NCI-H1436 treated with DMSO at 0.1 percent for 48 hours (cell line): ENCODE measurements at places on chromosomes 16 and 17.

- DNase-seq = no peak
Observed at GRCh38 chr16:17354141-17354601, 116.6 kb downstream of the XYLT1 start.

DNA sequence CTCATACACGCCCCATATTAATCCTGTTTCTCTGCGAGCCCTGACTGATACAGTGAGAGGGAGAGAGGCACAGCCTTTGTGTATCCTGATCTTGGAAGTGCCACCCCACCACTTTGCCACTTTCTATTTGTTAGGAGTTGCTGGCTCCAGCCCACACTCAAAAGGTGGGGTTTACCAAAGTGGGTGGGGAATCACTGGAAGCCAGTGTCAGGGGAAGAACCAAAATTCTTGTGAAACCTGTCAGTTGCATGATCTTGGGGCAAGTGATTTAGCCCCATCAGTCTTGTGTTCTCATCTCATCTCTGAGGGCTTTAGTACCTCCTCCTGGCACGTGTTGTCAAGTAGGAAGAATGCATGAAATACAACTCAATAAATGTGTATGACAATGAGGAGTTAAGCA lies 119.5 kb downstream of the SOX9 start:
- DNase-seq = no peak

GRCh38 chr17:47996201-47996600 lies 25.3 kb downstream of the CDK5RAP3 start:
- no peak for DNase-seq

DNA sequence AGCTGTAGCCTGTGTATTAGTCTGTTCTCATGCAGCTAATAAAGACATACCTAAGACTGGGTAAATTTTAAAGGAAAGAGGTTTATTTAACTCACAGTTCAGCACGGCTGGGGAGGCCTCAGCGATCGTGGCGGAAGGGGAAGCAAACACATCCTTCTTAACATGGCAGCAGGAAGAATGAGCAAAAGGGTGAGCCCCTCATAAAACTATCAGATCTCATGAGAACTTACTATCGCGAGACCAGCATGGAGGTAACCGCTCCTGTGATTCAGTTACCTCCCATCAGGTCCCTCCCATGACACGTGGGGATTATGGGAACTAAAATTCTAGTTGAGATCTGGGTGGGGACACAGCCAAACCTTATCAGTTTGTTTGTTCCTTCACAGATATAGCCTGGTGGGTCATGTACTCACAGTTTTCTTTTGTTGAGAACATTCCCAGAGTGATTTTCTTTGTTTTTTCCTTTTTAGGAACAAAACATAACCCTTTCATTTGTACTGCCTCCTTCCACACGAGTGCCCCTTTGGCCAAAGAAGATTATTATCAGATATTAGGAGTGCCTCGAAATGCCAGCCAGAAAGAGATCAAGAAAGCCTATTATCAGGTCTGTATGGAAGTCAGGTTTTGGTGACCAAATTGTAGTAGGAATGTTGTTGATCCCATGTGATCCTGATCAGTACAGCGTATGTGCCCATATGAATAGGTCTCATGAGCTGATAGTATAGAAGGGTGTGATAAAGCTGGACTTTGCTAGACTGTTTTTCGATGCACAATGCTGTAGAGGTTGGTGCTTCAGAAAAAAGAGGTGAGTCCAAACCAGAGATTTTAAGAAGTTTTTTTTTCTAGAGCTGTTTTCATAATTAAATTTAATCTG lies 8.5 kb downstream of the DNAJA3 start:
- DNase-seq = no peak

GRCh38 chr16:81448154-81449131 lies 3.8 kb downstream of the CMIP start:
- DNase-seq = no peak

- DNase-seq = no peak
Observed at GRCh38 chr17:64778240-64779097, 116.4 kb upstream of the SMURF2 start.

- no peak for DNase-seq
Observed at GRCh38 chr16:30356401-30357084, 1.4 kb upstream of the CD2BP2 start.

GRCh38 chr17:740240-741017 lies 8.0 kb downstream of the TLCD3A start:
- DNase-seq = no peak

- no peak for DNase-seq
Observed at GRCh38 chr16:8941718-8942344, 21.9 kb downstream of the USP7 start.

- DNase-seq = no peak
Observed at GRCh38 chr16:24723663-24724062, 5.8 kb upstream of the TNRC6A start.

DNA sequence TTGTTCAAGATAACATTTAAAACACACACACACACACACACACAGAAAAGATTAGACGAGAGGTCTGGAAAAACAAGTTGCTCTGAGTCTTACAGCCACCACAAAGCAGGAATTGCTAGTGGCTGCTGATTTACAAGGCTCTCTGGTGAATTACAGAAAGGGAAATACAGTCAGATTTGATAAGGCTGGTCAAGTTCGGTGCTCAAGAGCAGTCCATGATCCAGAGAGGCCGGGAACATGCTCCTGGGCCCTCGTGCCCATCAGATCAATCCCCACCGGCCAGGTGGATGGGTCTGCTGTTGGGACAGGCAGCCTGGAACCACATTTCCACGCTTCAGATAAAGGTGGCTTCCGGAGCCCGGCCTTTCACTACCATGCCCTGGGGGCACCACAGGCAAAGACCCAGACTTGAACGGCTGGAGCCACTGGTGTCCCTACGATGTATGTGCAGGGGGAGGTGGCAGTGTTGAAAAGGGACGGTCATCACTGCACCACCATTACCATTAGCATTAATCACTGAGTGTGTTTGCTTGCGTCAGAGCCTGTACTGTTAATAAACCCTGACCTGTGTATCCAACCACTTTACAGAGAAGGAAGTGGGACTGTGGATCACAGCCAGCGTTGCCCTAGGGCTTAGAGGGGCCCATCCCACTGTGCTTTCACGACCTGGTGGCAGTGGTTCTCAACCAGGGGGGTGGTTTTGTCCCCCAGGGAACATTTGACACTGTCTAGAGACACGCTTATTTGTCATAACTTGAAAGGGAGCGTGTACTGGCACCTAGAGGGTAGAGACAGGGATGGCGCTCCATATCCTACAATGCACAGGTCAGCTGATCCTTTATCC lies 95.1 kb downstream of the XYLT1 start:
- no peak for DNase-seq

DNA sequence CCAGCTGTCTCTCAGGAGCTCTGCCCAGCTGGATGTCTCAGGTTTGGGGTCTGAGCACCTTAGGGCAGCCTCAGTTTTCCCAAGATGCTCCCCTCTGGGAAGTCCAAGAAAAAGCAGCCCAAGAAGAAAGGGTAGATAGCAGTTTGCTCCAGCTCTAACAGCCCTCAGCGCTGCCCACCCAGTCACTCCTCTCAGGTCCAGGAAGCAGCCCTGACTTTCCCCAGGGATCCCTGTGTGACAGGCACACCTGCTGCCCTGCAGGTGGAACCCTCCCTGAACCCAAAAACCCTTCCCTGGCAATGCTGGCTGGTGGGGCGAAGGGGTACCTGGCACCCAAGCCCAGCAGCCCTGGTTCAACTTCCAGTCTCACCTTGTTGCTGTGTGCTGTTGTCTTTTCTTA lies 48.1 kb downstream of the BEAN1 start:
- DNase-seq = no peak

DNA sequence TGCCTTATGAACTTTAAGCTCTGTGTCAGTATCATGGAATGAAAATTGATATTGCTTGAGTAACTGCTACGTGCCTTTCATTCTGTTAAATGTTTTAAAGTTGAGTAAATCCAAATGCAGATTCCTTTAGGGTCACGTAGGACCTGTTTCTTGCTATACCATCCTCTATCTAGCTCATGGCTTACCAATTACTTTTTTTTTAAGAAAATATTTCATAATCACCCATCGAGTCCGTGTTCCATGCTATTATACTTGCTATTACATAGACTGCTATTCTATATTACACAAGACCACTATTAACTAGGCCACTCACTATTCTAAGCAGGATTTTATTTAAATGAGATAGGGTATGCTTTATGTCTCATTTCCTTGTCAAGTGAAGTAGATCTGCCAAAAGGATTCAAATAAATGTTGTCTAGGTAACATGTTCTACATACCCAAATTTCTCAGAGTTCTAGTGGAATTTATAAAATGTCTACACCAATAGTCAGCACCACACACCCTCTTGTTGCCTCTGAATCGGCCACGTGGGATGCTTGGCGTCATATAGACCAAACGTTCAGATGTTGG lies 11.9 kb downstream of the ANKFN1 start:
- DNase-seq = no peak

GRCh38 chr16:79845033-79845733 lies 244.6 kb upstream of the MAF start:
- no peak for DNase-seq

- no peak for DNase-seq
Observed at GRCh38 chr17:65356536-65356935, 204.9 kb downstream of the AXIN2 start.

- no peak for DNase-seq
Observed at GRCh38 chr17:2706911-2707510, 4.6 kb downstream of the CLUH start.

DNA sequence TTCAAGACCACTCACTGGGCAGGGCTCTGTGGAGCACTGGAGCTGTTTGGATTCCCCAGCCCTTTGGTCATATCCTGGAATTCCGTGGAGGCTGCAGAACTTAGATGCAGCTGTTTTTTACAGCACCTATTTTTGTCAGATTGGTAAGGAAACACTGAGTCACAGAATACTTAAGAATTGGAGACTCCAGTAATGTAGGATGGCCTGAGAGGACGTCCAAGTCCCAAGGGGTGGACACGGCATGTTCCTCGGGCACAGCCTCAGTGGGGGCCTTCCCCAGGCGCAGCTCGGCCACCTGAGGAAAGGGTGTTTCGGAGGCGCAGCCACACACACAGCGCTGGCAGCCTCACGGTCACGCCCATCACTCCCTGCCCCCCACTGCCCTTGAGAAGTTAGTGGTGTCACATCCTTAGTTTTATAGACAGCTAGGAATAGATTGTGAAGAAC lies 14.8 kb downstream of the PLD6 start:
- DNase-seq = no peak

DNA sequence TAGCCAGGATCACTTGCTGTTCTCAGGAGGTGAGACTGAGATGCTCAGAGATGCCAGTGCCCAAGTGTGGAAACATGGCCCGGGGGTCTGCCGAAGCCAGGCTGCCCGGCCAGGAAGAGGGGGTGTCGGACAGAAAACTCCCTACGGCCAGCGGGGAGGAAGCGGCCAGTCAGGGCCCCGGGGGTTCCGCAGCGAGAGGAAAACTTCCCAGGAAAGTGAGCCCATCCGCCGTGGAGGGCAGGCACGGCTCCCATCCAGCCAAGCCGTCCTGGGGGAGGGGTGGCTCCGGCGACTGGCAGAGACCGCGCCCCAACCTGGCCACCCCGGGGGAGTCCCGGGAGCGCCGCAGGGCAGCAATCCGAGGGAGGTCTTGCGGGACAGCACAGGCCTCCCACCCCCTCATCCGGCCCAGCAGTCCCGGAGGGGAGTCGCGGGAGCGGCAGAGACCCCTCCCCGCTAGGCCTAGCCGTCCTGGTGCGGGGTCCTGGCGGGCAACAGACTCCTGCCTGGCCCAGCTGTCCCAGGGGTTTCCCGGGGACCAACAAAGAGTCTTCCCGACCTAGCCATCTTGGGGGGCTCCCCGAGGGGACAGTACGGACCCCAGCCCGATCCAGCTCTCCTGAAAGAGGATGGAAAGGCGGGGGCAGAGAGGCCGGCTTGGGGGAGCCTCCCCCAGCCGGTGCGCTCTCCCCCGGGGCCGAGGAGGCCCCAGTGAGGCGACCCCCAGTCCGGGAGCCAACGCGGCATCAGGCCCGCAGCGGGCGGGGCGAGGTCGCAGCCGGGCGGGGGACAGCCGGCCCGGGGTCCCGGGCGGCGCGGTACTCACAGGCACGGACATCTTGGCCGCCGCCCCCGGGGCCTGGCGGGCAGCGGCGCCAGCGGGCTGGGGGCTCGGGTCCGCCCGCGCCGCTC lies 13.8 kb upstream of the BCAR1 start:
- DNase-seq = no peak

- no peak for DNase-seq
Observed at GRCh38 chr16:58346831-58347371, 45.4 kb upstream of the GINS3 start.

DNA sequence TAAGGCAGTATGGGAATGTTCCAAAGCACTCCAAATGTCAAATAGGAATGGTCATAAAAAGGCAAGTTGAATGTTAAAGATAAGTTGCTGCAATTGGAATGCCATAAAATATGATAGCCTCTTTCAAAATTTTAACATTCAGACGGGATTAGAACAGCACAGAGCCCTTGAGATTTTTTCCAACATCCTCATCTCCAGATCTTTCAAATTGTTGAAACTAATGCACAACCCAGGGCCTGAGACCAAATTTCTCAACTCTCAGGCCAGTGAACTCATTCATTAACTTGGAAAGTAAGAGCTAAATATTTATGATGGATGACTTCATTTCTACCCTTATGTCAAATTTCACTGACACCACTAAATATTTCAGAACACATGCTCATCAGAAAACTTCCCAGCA lies 346.5 kb upstream of the XYLT1 start:
- no peak for DNase-seq

DNA sequence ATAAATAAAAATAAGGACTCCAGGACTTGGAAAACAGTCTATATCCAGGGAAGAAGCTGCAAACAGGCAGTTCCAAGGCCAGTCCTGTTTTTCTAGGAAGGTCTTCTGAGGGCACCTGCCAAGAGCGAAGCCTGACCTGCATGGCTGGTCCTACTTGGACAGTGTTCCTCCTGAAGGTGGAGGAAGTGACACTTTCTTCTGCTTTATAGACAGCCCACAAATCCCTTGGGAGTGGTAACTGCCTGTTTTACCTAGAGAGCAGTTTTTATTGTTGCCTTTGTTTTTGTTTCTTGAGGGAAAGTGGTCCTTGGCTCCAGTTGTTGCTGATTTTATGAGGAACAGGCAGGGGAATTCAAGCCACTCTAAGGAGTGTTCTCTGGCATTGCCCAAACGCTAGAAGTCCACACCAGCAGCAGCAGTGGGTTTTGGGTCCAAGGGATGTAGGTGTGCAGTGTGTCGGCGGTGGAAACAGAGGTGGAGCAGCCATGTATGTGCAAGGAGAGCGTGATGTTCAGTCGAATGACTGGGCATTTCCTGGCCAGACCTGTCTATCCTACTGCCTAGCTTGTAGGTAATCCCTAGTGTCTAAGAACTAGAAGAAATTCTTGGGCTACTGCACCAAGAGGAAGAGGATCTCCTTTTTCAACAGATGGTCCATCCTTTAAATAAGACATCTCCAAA lies 35.3 kb downstream of the LDHD start:
- no peak for DNase-seq

GRCh38 chr17:2792366-2793169 lies 3.7 kb upstream of the RAP1GAP2 start:
- DNase-seq = no peak
